ENCODE measurements at places on chromosomes 2 and 18.

DNA sequence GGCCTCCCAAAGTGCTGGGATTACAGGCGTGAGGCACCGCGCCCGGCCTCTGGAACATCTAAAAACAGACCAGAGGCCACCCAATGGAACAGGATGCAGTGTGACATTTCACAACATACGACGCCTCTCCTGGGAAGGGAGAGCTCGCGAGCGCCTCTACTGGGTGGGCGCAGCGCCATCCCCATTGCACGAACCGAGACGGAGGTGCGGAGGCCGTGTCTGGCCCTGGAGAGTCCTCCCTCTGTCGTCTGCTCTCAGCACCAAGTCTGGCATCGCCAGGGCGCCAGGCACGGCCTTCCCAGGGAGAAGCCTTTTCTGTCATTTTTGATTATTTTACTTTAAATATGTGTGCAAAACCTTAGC lies 9.4 kb upstream of the GBX2 start:
- no peaks in the 10 kb centered on the region for H3K36me3 ChIP-seq
- no peak overlapping the region for H3K4me3 ChIP-seq

DNA sequence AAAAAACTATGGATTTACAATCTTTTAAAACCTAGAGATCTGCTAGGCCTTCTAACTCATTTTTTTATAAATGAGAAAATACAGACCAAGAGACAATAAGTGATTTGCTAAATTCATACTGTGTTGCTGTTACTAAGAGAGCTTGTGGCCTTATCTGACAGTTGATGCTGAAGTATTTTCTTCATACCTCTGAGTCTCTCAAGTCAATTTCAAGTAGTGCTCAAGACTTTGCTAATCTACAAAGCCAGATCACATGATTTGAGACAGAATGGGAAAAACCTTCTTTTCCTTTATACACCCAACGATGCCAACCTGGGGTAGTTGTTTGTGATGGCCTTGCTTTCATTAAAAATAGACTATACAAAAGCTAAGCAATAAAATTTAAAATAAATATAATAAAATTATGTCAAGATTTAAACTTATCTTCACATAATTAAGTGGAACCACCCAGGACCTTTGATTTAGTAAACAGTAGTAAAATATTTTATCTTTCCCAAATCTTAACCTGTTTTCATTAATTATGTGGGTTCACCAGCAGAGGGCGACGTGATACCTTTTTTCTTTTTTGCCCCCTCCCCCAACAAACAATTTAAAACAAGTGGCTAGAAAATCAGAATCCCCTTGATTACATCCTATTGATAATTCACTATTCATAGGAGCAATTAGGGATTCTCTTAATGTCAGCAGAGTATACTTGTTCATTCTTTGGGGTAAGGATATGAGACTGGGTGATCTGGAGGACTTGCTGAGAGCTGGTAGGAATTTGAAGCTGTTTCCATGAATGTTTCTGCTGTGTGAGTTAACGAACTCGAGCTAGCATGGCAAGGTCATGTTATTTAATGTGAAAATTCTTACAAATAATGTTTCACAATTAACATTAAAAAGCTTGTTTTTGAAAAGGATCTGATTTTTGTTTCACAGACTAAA lies 49.6 kb upstream of the SLC5A7 start:
- peak; percentile 10 for DNase-seq
- no peaks in the 10 kb centered on the region for H3K36me3 ChIP-seq
- H3K4me1 ChIP-seq = no peaks in the 10 kb centered on the region
- no peaks in the 10 kb centered on the region for H3K27me3 ChIP-seq
- H3K4me3 ChIP-seq = no peak overlapping the region

- H3K4me3 ChIP-seq = no peak overlapping the region
- H3K4me1 ChIP-seq = no peaks in the 10 kb centered on the region
- peaks cover 36% of the 10 kb centered on the region for H3K36me3 ChIP-seq
- DNase-seq = no peak
Measured at GRCh38 chr2:168114619-168115018, 132.8 kb downstream of the STK39 start.

GRCh38 chr18:505483-506122 lies 5.1 kb upstream of the COLEC12 start:
- H3K36me3 ChIP-seq = no peaks in the 10 kb centered on the region
- no peak for DNase-seq
- peaks cover 13% of the 10 kb centered on the region for H3K27me3 ChIP-seq
- H3K4me1 ChIP-seq = 0 out of 2 replicates have a peak, but pooled peaks cover 14% of the 10 kb centered on the region
- no peak overlapping the region for H3K27ac ChIP-seq

DNA sequence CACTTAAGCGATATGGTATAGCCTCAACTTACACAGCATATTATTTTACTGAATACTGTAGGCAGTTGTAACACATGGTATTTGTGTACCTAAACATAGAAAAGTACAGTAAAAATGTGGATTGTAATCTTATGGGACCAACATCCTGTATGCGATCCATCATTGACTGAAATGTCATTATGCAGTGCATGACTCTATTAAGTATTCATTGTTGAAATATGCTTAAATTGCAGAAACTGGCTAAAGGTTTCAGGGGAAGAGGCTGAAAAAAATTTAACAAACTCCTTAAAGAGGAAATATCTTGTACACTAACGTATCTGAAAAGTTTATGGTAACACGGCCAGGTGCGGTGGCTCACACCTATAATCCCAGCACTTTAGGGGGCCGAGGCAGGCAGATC lies 214.1 kb upstream of the PARD3B start:
- no peaks in the 10 kb centered on the region for H3K36me3 ChIP-seq
- no peak for DNase-seq
- no peak overlapping the region for H3K4me3 ChIP-seq
- H3K4me1 ChIP-seq = no peaks in the 10 kb centered on the region
- no peaks in the 10 kb centered on the region for H3K27me3 ChIP-seq
